ENCODE measurements at places on chromosomes 1 and 21.

GRCh38 chr1:155454096-155454495 lies 108.5 kb downstream of the ASH1L start:
- DNase-seq: no peak

DNA sequence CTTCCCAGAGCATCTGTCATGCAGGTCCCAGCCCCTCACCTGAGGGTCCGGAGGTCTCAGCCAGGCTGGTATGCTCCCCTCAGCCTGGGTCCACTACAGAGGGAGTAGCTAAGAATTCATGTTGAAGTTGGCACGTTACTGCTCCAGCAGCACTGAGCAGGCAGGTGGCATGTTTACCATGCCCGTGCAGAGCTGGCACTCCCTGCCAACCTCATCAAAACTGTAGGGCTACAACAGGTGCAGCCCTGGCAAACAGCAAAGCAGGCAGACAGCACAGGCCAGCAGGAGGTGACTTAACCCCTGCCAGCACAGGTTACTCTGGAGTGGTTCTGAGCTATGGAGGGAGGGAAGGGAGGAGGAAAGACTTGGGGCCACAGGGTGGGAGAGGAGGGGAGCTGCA lies 46.4 kb downstream of the NUAK2 start:
- peak; percentile 83 for DNase-seq

GRCh38 chr1:163165119-163165518 lies 37.6 kb downstream of the RGS5 start:
- no peak for DNase-seq

GRCh38 chr1:157199421-157199755 lies 61.2 kb upstream of the ETV3 start:
- no peak for DNase-seq
